Stimulated activated CD8-positive, alpha-beta memory T cell treated with anti-CD3 and anti-CD28 coated beads, Interleukin-15, amount 100 ng/mL, for 24 hours (primary cell): ENCODE measurements at places on chromosomes 2 and 18.
A peak's percentile ranks its signal among the peaks of the same experiment; 100 is the strongest.

DNA sequence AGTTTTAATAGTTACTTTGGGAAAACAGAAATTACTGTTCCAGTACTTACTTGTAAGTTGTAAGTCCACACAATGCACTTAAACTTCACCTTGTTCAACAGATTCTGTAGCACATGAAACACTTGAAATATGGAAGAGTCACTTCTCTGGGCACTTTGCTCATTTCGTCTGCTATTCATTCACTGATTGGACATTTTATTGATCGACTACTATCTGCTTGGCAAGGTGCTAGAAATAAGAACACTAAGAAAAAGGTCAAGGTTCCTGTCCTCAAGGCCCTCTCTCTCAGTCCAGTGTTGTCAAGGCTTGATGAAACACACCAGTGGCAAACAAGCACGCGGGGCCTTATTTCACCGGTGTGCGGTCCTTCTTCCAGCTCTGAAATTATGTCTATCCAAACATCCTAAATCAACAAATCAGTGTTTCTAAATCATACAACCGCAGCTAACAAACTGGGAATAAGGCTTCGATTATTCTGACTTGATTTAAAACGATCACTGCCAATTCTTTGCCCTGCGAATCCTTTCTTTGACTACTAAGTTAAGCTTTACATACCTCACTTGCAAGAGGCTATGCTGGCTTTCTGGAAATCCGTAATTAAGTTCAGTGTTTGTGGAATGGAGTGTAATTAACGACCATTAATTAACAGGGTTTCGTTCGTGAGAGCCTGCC lies 780 bp upstream of the ITGAV start:
- DNase-seq = no peak

DNA sequence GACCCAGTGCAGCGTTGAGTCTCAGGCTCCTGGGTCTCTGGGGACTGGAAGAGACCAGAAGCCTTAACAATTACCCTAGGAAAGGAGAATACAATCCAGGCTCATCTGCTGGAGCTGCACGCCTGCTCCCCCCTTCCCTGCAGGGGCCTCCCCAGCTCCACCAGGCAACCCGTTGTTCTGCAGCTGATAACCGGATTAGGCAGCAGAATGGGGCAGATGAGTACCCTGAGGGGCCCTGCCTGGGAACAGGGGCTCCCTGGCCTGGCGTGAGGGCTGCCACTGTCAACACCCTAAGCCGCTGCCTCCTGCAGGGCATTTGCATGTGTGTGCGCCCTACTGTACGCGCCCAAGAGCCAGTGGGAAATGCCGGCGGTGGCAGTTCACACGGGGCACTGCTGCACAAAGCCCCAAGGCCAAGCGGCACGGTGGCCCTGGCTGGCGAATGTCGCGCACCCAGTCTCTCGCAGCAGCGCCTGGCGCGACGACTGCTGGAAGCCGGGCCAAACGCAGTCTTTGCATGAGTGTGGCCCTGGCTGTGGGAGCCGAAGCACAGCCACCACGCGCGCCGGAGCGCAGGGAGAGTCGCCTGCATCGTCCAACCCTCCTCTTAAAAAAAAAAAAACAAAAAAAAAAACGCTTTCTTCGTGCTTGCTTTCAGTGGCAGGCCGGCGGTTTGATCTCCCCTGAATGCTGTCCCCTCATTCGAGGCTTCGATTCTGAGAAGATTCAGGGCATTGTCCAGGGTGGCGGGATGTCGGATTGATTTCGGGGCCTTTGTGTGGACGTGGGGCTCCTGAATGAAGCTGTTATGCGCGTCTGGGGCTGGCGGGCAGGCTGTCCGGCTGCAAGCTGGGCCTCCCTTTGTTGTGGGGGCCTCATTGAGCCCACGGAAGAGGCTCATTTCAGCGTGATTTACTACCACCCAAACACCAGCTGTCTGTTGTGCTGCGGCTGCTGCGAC lies 63.8 kb downstream of the SETBP1 start:
- no peak for DNase-seq

DNA sequence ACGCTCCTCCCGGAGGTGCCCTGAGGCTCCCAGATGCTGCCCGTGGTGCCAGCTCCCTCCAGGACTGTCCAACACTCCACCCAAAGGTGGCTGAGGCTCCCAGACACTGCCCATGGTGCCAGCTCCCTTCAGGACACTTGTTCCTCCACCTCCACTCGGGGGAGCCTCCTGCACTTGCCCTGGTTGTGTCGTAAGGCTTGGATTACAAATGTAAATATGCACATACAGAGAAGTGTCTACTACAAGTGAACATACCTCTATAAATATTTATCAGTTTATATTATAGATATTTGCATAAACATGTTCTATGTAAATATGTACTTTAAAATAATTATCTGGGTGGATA lies 143.3 kb downstream of the PXDN start:
- no peak for DNase-seq

DNA sequence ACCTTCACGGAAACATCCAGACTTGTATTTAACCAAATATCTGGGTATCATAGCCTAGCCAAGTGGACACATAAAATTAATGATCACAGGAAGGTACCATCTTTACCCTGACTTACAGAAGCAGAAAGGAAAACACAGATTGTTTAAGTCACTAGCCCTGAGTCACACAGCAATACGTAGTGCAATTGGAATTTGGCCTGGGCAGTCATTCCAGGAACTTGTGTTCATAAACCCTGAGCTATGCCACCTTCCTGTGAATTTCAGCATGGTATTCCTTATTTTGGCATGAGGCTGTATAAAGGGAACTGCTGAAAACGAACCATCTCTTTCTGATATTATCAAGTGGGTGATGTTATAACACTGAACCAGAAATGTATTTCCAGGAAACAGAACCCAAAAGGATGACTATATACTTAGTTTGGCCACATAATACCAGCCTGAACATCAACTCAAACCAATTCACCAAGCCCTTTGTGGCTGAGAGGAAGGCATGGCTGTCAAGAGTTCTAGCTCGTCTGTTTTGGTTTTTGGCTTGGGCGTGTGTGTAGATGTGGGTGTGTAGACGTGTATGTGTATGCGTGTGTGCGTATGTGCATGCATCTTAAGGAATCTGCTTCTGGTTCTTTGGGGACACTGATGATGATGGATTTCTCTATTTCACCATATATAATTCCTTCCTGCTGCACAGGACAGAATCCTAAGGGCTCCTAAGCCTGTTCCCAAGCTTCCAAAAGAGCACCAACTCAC lies 533.4 kb upstream of the ID2 start:
- DNase-seq = no peak

GRCh38 chr2:127382831-127383230 lies 4.9 kb downstream of the MAP3K2 start:
- DNase-seq = no peak

GRCh38 chr2:179765666-179766065 lies 95.7 kb downstream of the ZNF385B start:
- DNase-seq = no peak

DNA sequence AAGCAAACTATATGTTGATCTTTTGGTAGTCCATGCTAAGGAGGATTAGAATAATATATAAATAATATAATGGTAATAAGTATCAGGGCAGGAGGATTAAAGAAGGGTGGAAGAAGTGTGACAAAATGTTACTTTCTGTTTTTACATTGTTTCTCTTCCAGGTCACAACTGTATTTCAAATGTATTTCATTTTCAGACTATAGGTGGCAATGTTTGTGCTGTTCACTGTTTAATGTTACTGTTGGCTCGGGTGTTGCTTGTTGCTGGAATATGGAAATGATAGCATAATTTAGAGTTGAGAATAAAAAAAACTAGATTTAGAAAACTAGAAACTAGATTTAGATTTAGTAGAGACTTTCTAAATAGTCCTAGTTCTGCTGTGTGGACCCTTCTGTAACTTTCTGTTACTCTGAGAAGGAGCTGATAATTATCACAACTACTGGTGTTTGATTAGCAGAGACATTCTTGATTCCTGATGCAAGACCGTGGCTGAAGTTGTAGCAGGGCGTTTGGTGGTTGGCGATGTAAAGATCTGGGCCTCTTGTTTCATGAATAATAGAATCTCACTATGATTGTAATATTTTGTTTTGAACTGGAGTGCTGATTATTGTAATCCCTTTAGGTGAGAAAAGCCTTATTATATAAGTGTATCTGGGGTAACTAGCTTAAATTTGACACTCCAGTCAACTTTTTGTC lies 7.9 kb downstream of the NEDD4L start:
- DNase-seq = no peak

DNA sequence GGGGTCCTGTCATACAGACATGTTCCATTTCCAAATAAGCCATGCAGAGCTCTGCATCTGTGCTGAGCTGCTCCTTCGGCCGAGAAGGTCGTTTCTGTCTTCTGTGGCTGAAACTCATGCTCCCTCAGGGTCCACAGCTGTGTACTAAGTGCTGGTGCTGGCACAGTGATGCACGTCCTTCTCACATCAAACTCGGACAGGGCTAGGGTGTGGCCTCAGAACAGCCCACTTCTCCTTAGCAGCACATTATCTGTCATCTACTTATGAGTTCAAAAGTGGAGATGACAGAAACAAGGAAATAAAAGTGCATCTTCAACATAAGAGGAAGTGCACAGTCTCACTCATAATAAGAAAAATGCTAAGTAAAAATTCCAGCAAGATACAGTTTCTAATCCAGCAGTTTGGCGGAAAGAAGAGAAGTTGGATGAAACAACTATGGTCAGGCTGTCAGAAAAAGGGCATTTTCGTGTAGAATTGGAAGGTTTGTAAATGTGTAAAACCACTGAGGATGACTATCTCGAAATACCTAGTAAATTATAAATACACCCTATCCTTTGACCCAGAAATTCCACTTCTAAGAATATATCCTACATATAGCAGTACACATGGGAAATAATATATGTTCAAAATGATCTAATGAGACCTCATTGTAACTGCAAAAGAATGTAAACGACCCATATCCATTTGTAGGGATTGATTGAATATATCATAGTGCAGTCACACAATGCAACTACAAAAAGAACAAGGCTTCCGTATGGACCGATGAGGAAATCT lies 53.7 kb upstream of the APCDD1 start:
- no peak for DNase-seq

DNA sequence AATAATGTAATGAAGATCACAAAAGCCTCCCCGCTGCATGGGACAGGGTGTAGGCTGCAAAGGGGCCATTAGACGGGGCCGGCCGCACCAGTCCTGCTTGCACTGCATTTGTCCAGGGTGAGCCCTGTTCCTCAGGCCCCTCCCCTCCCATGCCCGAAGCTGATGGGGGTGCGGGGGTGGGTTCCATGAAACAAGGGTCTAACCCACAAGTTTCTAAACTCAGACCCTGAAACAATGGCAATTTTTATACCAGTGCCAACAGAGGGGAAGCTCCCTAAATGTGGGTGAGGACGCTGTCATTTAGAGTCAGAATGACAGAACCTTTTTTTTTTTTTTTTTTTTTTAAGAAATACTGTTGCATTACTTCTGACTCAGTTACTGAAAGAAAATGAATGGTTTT lies 39.7 kb downstream of the HS6ST1 start:
- no peak for DNase-seq

DNA sequence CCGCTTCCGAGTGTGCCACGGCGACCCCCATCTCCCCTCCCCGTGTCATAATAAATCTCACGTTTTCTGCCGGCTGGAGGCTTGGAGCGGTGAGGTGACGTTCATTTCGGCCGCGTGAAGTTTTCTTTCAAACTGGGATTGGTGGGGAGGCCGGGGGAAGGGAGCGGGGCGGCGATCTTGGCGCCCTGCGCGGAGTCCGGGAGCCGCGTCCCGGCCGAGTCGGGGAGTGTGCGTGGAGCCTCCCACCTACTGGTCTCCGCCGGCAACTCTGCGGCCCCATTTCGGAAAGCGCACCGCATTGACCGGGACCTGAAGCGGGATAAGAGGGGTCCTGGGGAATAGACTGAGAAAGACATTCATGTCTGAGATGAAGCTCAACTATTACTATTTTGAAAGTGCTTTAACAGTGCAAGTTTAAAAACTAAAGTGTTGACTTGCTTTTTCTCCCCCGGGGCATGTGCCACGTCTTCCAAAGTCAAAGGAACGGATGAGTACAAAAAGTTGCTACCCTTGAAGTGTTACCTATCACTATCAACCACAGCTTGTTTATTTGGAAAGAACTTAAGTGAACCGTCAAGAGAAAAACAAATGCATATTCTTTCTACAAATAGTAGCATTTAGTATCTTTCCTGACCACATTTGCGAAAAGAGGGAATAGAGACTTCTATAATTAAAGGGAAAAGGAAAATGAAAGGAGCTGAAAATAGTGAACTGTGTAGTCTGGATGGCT lies 818 bp upstream of the IKZF2 start:
- peak; percentile 20 for DNase-seq

GRCh38 chr2:216404010-216404618 lies 8.2 kb upstream of the SMARCAL1 start:
- peak; percentile 8 for DNase-seq

GRCh38 chr2:101476605-101477208 lies 1.8 kb upstream of the RFX8 start:
- DNase-seq = no peak

DNA sequence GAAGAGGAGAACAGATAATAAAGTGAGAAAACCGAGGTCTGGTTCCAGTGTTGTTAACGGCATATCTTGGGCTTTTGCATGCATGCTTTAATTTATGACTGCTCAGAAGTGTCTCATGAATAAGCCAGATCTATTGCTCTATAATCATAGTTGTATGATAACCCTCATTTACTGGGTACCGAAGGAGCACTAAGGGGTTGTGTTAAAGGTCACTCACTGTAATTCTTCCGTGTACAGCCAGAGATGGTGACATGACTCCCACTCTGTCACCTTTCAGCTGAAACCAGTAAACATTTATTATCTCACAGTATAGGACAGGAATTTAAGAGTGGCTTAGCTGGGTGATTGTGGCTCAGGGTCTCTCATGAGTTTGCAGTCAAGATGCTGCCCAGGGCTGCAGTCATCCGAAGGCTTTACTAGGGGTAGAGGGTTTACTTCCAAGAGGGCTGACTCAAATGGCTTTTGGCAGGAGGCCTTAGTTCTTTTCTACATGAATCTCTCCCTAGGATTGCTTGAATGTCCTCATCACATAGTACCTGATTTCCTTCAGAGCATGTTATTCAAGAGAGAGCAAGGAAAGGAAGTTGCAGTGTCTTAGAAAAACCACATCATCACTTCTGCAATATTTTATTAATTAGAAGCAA lies 107.0 kb downstream of the NAB1 start:
- DNase-seq = no peak
